ENCODE measurements at places on chromosomes 7 and 10. TPM values are rescaled to one million over a fixed set of nuclear protein-coding genes. Genes with fewer than 3 reads are reported as not detected.

Gene INMT
- total RNA-seq: 200 TPM

Gene LRRC17
- total RNA-seq: 3.2 TPM

Gene SORBS1
- 68.5 TPM for total RNA-seq

Gene CLEC2L
- total RNA-seq: not detected

Gene SPDYE2
- total RNA-seq: 0.34 TPM

Gene FGF8
- total RNA-seq: not detected

Gene MLXIPL
- total RNA-seq: 1.3 TPM

Gene SUGCT
- 4.2 TPM for total RNA-seq

Gene EVX1
- total RNA-seq: not detected

Gene OSBPL3
- 32.0 TPM for total RNA-seq

All from lung (tissue), 17 donors.